ENCODE measurements at places on chromosomes 3 and 15.
A peak's percentile ranks its signal among the peaks of the same experiment; 100 is the strongest.

DNA sequence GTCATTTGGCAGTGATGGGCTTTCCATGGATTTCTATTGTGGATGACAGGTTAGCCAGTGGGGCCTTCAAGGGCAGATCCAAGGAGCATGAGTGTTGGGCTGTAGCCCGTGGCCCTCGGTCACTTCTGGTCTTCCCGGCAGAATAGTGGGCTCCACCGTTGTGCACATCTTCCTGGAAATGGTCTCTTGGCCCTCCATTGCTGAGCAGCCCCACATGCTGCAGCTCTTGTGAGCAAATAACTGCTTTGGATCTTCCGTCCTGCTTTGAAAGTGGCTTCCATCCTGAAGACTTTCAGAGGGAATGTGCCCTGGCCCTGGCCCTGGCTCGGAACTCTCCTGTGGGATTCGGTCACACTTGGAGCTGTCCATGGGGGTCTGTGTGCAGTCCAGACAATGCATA, 102.8 kb downstream of the SNRPN start:
- DNase-seq = no peak

GRCh38 chr15:24940236-24940635, 14.6 kb upstream of the SNRPN start:
- DNase-seq = no peak

DNA sequence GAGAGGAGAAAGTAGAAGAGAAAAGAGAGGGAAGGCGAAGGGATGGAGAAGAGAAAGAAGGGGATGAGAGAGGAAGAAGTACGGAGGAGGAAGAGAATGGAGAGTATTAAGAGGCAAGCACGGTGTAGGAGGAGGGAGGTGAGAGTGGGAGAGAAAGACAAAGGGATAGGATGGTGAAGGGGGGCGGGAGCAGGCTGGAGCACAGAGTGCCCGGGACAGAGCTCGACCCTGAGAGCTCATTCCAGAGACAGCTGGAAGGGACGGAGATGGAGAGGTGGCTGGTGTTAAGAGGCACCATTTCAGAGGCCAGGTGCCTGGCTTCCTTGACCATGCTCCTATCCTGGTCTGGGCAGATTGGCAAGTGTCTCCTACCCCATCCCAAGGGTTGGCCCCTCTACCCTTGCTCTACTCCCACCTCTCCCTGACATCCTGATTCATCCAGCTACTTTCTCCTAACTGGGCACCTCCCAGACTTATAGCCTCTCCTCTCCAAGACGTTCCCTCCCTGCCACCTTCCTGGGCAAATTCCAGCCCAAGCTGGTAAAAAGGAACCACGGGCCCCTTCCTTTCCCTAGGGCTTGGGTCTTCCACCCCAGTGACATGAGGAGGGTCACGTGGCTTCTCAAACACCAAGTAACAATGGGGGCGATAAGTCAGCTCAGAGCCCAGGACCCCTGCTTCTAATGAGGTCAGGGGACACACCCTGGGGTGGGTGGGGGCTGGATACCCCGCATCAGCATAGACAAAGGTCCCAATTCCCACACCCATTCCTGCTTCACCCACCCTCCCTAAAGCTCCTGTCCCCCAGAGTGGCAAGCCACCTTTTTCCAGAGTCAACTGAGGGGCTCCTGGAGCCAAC, 1.1 kb downstream of the CLCN2 start:
- DNase-seq = no peak

GRCh38 chr3:42667096-42667522, 13.6 kb downstream of the ZBTB47 start:
- DNase-seq = no peak

DNA sequence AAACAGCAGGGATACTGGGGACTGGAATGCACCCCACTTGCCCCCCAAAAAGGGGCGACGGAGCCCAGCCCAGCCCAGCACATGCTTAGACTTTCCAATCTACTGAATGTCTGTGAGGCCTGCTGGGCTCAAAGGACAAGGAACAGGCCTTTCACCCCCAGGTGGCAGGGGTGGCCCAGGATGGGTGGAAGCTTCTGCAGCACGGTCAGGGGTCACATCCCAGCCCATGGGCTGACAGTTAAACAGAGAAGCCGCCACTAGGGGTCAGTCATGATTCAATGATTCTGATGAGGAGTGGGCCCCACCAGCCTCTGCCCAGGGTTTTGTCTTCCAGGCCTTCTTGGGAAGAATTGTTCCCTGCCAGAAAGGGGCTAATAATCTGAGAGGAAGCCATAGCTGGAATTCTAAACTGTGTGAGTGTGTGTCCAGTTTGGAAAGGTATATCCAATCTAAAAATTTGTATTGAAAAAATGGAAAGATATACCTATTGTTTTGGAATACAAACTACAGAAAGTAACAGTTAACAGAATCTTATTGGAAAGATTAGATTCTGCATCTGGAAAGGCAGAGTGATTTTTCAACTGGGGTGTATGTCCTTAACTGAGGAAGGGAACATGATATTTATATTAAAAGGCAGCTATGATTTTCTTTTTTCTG, 2.2 kb downstream of the CHRNB4 start:
- DNase-seq = peak; percentile 14

- DNase-seq = no peak
Measured at GRCh38 chr3:120756061-120756460, 13.5 kb downstream of the GTF2E1 start.

DNA sequence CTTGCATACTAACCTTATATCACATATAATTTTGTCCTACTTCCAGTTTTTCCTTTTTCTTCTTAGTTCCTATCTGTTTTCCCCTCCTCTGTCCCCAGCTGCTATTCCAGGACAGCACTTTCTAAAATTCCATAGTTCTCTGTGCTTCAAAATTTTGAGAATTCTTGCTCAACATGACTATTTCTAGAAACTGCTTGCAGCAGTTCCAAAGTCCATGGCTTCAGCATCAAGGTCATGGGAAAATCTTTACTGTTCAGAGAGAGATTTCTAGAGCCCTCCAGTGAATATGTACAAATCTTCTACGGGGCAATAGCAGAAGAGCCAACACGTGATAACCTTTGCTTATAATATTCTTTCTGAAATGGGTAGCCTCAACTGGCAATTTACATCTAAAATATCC, 76.1 kb upstream of the PHLDB2 start:
- no peak for DNase-seq

DNA sequence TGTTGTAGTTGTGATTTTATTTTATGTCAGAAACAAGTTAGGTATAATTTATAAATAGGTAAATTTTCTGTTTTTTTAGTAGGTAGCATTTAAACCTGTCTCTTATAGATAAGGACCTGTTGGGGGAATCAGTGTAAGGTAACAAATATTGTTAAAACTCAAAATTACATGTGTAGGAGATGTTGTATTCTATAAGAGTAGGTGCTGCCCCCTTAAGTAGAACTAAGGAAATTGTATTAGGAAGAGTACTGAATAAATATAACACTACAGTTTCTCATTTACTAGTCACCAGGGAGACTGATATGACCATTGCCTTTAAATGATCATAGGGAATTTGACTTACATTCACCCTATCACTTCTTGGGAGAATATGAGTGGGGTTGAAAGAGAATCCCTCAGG, 31.2 kb downstream of the SLC25A36 start:
- no peak for DNase-seq

GRCh38 chr3:26715431-26715830, 92.9 kb downstream of the LRRC3B start:
- DNase-seq = no peak

- peak; percentile 81 for DNase-seq
Measured at GRCh38 chr3:169389211-169389924, 274.1 kb downstream of the MECOM start.
